ENCODE measurements at places on chromosomes 3 and 15. TPM values are rescaled to one million over a fixed set of nuclear protein-coding genes. Genes with fewer than 3 reads are reported as not detected.

DNA sequence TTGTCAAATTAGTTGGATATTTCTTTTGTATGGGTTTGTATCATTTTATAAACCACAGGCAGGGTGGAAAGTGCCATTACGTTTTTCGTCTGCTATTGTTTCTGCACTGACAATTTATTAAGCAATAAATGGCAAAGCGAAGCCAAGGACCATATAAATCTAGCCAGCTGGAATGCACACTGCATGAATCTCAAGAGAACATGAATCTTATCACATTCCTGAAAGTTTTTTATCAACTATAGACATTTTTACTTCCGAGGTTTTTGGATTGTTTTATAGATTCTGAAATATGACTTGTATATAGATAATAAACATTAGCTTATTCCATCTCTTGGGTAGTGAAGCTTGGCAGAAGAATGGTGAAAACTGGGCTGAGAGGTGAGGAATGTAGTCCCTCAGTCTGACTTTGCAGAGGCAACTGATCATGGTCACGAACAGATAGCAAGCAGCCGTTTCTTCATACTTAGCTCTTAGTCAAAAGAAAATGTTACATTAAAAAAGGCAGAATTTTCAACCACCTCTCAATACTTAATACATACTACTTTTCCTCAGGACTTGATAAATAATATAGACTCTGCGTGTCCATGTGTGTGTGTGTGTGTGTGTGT, 102.7 kb downstream of the OSBPL10 start:
- DNase-seq, result no peak

Gene CHRNB4
- 0.29 TPM for polyA plus RNA-seq

DNA sequence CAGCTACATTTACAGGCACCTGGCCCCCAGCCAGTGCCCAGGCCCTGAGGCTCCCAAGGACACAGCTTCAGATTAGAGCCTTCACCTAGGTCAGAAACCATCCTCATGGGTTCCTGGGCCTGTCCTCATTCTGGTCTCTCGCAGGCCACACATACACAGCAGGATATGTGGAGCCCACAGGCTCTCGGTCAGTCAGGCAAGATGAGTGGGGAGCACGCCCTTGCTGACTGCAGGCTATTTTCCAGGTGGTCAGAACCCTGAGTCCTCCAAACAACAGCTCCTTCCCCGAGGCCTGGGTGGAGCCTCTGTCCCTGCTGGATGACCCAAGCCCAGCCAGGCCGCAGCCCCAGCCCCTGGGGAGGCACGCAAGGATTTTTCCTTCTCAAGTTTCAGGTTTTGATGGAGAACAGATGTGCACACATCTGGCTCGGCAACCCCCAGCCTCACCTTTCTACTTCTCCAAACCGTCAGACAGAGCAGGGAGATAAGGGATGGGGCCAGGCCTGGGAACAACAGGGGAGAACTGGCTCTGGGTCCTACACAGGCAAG, 1.6 kb downstream of the STRA6 start:
- no peak for DNase-seq

- no peak for DNase-seq
These were observed 82.8 kb downstream of the FAIM start for GRCh38 chr3:138691351-138691750.

GRCh38 chr3:101120039-101120438, 126.8 kb upstream of the ABI3BP start:
- DNase-seq, result no peak

Gene ARIH2
- polyA plus RNA-seq, result 75.1 TPM

DNA sequence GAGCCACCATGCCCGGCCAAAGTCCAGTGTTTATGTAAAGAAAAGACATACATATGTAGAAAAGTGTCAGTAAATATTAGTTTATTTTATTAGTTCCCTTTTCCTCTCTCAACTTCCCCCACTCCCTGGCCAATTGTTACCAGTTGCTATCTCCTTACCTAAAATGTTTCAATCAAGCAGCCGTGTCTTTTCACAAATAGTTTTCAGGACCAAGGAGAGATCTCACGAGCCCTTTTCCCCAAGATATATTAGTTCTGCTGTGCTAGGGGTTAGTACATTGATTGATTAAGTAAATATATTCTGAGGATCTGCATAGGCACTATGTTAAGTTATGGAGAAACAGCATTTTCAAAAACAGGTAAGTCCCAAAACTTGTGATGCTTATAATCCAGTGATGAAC, 87.4 kb downstream of the ZIC4 start:
- no peak for DNase-seq

Gene TGM5
- not detected for polyA plus RNA-seq

Gene USP8
- polyA plus RNA-seq, result 56.4 TPM

Gene NRROS
- 4.8 TPM for polyA plus RNA-seq

Gene ITIH1
- not detected for polyA plus RNA-seq

DNA sequence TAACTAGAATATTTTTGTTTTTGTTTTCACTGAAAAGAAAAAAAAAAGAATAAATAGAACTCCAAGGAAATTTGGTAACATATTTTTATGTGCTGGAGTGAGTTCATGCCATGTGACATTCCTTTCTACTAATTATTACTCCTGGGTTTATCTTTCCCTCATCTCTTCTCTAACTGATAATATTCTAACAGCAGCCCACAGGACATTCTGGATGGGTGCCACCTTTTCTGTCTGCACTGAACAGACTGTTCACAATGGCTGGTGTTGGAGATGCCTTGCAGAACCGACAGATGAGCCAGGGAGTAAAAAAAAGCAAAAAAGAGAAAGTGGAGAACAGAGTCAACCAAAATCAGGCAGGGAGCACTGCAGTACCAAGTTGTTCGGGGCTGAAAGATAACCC, 151.3 kb downstream of the OR4M2 start:
- DNase-seq, result no peak

Gene CCDC66
- polyA plus RNA-seq, result 54.2 TPM

GRCh38 chr3:16600780-16601536, 4.3 kb downstream of the DAZL start:
- peak; percentile 80 for DNase-seq

Gene CACNA1D
- polyA plus RNA-seq, result 57.4 TPM

GRCh38 chr3:58026598-58026997, 18.4 kb downstream of the FLNB start:
- DNase-seq, result no peak

Gene XCR1
- 0.26 TPM for polyA plus RNA-seq

DNA sequence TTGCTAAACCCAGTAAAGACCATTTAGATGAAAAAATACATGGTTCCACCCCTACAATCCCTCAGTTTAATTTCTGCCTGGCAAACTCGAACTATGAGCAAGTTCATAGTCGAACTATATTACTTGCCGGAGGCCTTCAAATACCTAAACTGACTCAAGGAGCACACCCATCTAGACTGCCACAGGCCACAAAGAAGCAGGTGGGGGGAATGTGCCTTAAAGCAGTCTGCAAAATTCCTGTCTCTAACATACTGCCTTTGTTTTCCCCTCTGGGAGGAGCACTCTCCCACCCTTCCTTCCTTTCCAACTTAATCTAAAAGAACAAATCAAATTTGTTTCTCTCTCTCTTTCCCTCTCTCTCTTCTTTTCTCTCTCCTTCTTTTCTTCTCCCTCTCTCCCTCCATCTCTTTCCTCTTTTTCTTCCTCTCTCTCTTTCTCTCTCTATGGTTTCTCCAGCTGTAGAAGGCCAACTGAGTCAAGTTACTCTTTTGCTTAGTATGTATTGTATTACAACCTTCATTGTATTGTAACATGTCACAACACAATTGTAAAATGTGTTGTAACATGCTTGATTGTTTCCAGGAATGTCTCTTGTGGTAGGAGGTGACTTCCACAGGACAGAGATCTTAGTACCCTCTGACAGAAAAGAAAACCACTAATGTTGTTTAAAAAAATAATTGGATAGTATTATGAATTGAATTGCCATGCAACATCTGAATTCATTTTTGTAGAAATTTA, 496.3 kb downstream of the ROBO2 start:
- DNase-seq, result no peak

Gene GCHFR
- 18.6 TPM for polyA plus RNA-seq

GRCh38 chr3:120640231-120640630, 41.8 kb downstream of the HGD start:
- DNase-seq, result no peak

Gene IMPG2
- 0.66 TPM for polyA plus RNA-seq

GRCh38 chr3:114444216-114444615, 150.4 kb downstream of the TIGIT start:
- no peak for DNase-seq

DNA sequence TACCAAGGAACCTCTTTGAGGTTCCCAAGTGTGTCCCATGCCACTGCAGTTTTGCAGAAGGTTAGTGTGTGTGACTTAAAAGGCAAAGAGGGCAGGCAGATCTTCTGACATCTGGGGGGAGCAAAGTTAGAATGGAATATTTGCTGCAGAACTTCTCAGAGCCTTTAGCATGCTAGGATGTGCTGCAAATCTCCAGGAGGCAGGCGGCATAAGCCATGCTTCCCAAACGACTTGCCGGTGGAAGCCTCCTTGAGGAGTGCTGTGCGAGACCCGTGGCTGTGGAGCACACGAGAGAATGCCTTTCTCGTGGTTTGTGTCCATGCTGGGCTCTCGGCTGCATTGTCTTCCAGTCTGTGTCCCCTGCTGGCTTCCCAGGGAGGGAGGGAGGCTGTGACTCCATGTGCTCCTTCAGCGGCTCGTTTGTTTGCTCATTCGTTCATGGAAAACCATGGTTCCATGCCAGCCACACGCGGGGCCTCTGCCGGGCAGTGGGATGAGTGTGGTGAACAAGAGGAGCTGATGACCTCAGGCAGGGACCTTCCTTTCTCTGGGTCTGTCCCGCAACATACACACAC, 13.8 kb downstream of the HDAC11 start:
- DNase-seq, result no peak

DNA sequence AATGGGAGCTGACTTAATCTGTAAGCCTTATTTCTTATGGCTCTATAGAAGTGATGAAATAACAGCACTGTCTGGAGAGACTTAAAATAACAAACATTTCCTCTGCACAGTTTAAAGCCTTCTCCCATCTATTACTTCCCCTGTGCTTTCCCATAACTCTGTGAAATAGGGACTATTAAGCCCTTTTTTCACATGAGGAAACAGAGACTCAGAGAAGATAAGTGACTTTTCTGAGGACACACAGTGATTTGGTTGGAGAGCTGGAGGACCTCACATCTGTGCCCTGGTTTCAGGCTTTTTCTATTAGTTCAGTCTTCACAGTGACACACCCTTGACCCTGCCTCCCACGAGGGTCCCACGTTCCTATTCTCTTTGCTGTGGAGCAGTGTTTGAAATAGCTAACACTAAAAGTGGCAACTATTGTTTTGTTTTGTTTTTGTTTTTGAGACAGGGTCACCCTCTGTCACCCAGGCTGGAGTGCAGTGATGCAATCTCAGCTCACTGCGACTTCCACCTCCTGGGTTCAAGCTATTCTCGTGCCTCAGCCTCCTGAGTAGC, 82.9 kb downstream of the ST6GAL1 start:
- no peak for DNase-seq

Gene CCRL2
- polyA plus RNA-seq, result 4.3 TPM

GRCh38 chr15:98548139-98548971, 100.0 kb upstream of the IGF1R start:
- DNase-seq, result peak; percentile 84

GRCh38 chr3:157077565-157077991, 82.4 kb downstream of the CCNL1 start:
- DNase-seq, result no peak

DNA sequence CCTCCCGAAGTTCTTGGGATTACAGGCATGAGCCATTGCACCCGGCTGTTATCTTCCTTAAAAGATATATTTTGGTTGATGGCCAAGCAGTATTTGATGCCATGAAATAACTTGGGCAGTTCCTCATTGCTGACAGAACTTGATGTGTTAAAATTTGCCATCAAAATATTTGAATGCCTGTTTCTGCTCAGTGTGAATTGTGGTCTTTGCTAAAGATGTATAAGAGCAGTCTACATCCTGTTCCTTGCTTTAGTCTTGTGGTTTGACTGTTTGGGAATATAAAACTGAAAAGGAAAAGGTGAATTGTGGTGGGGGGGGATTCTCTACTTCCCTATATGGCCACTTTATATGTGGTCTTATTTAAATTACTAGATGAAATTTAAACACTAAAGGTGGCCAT, 14.0 kb downstream of the TRIM71 start:
- DNase-seq, result no peak

Gene SAMD7
- polyA plus RNA-seq, result not detected

DNA sequence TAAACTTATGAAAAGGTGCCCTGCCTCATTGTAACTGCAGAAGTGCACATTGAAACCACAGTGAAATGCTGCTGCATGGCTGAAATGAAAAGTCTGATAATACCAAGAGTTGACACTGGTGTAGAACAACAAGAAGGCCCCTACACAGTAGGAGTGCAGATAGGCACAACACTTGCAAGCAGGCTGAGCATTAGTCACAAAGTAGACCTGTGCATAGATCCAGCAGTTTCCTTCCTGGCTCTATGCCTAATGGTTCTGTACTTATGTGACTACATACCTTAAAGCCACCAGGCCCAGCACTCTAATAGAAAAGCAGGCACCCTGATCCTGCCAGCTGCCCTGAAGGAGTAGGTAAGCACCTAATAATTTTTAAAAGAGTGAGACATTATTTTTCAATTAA, 41.8 kb downstream of the PRR23E start:
- DNase-seq, result no peak

DNA sequence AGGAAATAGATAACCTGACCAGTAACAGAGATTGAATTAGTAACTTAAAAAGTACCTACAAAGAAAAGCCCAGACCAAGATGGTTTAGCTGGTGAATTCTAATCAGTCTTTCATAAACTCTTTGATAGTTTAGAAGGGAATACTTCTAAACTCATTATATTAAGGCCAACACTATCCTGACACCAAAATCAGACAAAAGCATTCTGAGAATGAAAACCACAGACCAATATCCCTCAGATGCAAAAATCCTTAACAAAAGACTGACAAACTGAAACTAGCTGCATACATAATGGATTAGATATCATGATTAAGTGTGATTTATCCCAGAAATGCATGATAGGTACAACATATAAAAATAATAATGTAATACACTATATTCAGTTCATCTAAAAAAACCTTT, 115.6 kb downstream of the RFX7 start:
- no peak for DNase-seq

GRCh38 chr3:37509069-37509468, 334.7 kb upstream of the LRRFIP2 start:
- DNase-seq, result no peak

Gene PARP14
- 41.2 TPM for polyA plus RNA-seq

DNA sequence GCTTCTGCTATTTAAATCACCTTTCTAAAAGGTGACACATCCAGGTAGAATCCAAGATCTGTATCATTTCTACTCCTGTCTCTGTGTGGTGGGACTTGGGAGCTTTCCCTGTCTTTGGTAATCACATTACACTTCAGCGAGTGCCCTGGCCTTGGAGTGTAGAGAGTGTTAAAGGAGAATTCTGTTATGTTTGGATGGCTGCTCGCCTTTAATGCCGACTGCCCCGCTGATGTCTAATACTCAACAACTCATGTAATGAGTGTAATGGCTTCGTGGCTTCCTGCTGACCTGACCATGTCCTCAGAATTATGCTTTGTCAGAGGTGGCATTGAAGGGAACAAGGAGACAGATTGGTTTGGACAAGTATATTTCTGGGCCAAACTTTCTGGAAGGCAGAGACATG, 66.3 kb upstream of the LRTM1 start:
- DNase-seq, result no peak

Gene MFN1
- 76.8 TPM for polyA plus RNA-seq

- DNase-seq, result no peak
These were observed 1.5 kb downstream of the ZNF639 start for GRCh38 chr3:179324270-179324754.
